ENCODE measurements at places on chromosomes 1 and 21. TPM values are rescaled to one million over a fixed set of nuclear protein-coding genes. Genes with fewer than 3 reads are reported as not detected.

The LRRC53 gene
- polyA plus RNA-seq = not detected

The HES3 gene
- not detected for polyA plus RNA-seq

GRCh38 chr1:67700220-67700619 is 15.2 kb downstream of the GADD45A start:
- H3K27ac ChIP-seq = no peak overlapping the region
- no peaks in the 10 kb centered on the region for H3K4me1 ChIP-seq
- peaks cover 4% of the 10 kb centered on the region for H3K36me3 ChIP-seq
- H3K4me3 ChIP-seq = no peak overlapping the region

The PLA2G5 gene
- 7.2 TPM for polyA plus RNA-seq
